ENCODE measurements at places on chromosomes 6 and 20.

- no peak for DNase-seq
Measured at GRCh38 chr20:58877050-58877975, 24.8 kb downstream of the GNAS start.

DNA sequence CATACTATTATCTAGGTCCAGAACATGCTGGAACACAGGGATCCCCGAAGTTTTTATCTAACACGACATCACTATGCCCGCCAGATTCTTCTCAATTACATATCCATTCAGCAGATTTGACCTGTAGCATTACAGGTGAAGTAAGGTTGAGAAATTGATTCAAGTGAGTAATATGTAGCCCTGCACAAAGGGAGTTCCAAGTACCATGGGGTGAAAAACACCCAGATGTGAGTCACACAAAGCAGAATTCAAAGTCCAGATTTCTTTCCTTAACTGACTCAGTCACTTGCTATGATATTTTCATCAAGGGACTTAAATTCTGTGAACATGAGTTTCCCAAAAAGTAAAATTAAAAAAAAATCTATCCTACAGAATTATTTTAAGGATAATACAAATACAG lies 655.4 kb upstream of the PTCHD4 start:
- no peak for DNase-seq

DNA sequence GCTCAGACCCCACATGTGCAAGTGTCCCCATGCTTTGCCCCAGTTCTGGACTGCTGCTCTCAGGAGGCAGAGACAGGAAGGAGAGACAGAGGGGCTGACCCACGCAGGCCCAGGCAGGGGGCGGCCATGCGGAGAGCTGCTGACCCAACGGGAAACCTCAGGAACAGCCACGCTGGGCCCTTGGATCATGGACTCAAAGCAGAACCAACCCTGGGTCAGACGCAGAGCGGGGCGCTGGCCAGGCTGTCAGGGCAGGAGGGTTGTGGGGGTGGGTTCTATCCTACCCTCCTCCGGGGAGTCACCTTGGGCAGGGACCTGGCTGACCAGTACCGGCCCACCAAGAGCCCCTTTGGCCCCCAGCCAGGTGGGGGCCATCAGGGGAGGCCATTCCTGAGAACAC lies 2.0 kb downstream of the KCNQ2 start:
- no peak for DNase-seq

DNA sequence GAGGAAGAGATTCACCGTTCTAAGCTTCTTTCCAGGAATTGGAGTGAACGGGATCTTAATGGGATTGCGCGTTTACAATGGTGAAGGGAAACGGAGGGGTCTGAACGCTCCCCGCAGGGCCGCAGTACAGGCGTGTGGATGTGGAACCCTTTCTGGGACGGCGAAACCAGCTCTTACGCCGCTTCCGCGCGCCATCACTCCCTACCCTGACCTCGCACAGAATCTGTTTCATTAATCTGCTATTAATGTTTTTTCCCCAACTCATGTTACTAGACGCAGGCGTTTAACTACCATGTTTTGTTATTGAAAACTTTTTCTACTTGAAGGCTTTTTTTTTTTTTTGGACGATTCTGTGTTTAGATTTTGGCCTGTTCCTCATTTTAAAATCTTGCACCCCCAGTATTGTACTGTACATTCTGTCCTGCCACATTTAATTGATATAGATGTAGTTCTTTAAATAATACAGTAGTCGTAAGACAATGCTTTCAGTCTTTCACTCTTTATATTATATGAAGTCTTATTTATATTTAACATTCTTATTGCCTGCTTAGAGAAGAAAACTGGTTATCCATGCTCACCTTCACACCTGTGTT lies 696 bp upstream of the SUPT3H start:
- no peak for DNase-seq

- no peak for DNase-seq
Measured at GRCh38 chr6:6386010-6386409, 65.5 kb upstream of the F13A1 start.

- DNase-seq = no peak
Measured at GRCh38 chr6:19845266-19846041, 8.3 kb downstream of the ID4 start.

- no peak for DNase-seq
Measured at GRCh38 chr6:44039839-44040350, 87.4 kb downstream of the MRPL14 start.

- no peak for DNase-seq
Measured at GRCh38 chr20:43444107-43444506, 13.6 kb upstream of the SRSF6 start.

- no peak for DNase-seq
Measured at GRCh38 chr6:13474360-13474759, 13.0 kb downstream of the GFOD1 start.

- DNase-seq = no peak
Measured at GRCh38 chr20:24617757-24618450, 148.5 kb downstream of the SYNDIG1 start.

DNA sequence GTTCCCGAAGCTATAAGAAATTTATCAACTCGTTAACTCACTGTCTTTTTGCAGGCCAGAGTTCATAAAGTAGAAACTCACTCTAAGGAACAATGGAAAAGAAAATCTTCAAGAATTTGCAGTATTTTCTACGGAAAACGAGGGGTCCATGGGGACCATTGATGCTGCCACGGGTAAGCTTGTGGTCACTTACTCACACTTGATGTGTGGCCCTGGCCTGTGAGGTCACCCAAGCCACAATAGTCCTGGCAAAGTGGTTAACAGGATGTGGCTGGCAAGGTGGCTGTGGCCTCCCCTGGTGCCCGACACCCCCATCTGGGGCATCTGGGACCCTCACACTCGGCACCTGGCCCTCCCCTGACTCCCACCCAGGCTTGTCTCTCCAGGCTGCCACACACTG lies 123.4 kb downstream of the C6orf118 start:
- no peak for DNase-seq

- DNase-seq = no peak
Measured at GRCh38 chr6:100461278-100461916, 3.3 kb downstream of the SIM1 start.

DNA sequence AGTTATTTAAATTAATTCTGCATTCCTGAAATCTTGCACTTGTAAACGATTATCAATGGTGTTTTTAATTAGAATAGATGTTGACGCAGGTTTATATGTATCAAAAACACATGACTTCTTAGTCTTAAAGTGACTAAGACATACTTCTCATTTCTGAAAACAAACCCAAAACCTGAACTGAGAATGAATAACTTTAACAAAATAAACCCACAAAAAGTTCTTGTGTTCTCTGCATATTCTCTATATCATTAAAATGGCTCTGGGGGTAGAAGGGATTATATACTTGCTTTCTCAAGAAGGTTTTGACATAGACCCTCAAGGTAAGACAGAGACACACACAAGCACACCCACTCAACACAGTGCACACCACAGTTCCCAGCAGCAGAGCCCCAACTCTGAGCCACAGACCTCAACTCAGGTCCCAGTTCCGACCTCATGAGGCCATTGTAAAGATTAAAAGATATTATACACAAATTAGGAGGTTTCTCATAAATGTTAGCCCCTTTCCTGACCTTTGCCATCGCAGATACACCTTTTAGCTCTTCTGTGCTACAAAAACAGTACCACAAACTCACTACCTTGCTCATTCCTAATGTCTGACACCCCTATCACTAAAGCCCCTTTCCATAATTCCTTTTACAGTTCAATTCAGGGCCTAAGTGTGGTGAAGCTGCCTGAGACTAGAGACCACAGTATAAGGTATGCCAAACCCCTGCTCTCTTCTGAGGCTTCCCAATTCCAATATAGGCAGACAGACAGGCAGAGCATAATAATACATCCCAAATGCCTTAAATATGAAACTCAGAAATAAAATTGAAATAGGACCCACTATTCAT lies 267.8 kb downstream of the PTPRK start:
- DNase-seq = no peak

DNA sequence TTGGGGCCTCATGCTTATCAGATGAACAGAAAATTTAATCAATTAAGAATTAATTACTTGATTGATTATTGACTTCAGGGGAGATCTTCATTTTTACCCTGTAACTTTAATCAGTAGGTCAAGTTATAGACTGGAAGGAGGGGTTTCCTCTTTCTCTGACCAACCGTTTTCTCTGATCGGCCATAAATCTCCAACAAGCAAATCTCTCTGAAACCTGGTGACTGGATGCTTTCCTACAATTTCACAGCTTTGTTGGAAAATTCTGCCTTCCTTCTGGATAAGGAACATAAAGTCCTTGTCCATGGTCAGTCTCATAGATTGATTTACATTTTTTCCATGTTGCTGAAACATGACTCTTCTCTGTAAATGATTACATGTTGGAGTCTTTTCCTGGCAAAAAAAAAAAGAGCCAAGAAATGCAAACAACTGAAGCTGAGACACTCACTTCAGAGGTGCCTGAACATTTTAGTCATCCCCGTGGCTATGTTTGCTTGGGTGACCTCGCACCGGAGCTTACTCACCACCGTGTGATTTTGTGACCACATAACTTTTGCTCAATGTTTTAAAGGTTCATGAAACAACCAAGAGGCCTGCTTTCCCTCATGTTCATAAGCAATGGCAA lies 31.0 kb downstream of the IRF4 start:
- no peak for DNase-seq

DNA sequence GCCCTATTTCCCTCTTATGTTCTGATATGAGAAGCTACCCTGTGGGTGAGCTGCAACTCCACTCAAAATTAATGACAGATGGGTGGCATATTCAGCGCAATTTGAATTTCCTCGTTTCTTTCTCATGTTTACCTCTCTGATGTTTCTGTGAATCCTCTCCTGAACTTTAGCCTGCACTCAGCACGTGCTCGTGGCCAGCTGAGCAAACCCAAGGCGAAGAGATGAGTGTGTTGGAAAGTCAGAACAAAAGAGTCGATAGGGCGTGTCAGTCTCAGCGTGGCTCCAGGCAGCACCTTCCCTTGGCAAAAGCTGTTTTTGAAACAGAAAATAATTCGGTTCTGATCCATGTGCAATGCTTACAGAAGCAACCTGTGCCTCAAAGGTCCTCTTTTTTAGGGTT lies 226.1 kb upstream of the GMDS start:
- DNase-seq = no peak

GRCh38 chr6:10407674-10408054 lies 7.2 kb downstream of the TFAP2A start:
- no peak for DNase-seq

GRCh38 chr6:144335311-144335861 lies 50.3 kb downstream of the UTRN start:
- no peak for DNase-seq

DNA sequence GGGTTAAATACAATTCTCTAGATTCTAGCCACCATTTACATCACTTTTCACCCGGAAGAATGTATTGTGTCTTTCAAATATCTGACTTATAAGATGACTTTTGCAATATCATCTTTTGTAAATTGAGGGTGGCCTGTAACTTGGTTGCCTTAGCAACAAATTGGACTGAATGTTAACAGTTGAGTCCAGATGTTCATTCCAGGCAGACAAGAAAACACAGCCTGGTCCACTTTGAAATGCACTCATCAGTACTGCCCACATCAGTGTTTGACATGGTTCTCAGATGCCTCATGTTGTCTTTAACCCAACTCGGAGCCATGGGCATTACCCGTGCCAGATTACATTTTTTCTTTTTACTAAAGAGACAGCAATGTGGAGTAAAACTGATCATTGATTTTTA lies 781.6 kb upstream of the CHD6 start:
- no peak for DNase-seq

- no peak for DNase-seq
Measured at GRCh38 chr20:32019156-32019510, 8.9 kb downstream of the CCM2L start.

DNA sequence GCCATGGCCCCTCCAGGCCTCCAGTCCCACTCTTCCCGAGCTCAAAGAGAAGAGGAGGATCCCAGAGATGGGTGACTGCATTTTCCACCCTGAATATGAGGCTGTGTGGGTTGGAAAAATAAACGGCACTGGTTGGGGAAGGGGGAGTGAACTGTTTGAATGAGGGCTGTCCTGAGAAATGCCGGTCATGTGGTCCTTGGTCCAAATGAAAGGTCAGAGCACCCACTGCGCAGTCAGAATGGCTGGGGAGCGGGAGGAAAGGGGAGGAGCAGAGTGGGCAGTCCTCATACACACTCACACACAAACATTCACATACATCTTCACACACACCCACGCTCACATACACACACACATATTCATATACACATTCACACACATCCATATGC lies 83.1 kb downstream of the MRPL14 start:
- no peak for DNase-seq
